Activated naive CD4-positive, alpha-beta T cell treated with anti-CD3 and anti-CD28 coated beads, Interleukin-2, amount 10 ng/mL, durations not matched to agents 7 days and 5 days (primary cell): ENCODE measurements at places on chromosomes 1 and 21.

DNA sequence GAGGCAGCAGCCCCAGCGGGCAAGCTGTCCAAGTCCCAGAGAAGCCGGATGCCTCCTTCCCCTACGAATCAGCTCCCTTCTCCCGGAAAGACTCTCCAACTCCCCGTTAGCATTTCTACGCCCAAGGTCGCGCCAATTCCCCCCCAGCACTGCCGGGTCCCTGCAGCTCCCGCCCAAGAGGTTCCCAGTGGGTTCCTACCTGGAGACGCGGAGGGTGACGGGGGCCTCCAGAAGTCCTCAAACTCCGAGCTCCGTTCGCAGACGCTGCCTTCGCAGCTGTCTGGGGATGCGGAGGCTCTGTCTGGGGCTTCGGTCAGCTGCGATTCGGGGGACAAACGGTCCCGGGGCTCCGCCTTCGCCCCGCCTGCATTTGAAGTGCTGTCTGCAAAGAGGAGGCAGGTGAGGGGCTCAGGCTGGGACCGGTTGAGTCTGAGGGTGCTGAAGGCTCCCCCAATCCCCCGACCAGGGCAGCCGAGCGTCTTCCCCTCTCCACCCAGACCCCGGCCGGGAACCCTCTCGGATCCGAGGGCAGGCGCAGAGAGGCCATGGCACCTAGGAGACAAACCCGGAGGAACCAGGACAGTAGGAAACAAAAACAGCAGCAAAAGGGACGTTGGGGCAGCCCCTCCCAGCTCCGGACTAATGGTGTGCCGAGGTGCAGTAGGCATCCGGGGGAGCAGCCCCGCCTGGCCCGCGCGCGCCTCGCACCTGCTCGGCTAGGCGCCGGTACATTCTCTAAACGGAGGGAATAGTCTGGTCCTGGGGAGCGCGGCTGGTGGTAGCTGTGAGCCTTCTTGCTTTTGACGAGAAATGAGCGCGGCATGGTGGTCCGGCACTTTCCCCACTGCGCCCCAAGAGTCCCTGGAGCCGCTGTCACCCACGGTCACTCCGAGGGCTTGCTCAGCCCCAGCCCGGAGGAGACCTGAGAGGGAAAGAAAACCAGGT, 3.8 kb downstream of the GFI1 start:
- H3K27me3 ChIP-seq, result peaks cover 5% of the 10 kb centered on the region
- DNase-seq, result peak; percentile 64
- peak overlapping the region; percentile 94 for H3K27ac ChIP-seq
- peaks cover 49% of the 10 kb centered on the region for H3K4me1 ChIP-seq

GRCh38 chr1:74480068-74480467, 32.3 kb downstream of the LRRC53 start:
- no peak for DNase-seq
- no peaks in the 10 kb centered on the region for H3K4me1 ChIP-seq
- H3K27me3 ChIP-seq, result no peaks in the 10 kb centered on the region
- no peaks in the 10 kb centered on the region for H3K36me3 ChIP-seq

- no peak overlapping the region for H3K27ac ChIP-seq
- H3K27me3 ChIP-seq, result peaks cover 13% of the 10 kb centered on the region
- no peaks in the 10 kb centered on the region for H3K4me1 ChIP-seq
- DNase-seq, result no peak
- no peak overlapping the region for H3K4me3 ChIP-seq
- H3K36me3 ChIP-seq, result no peaks in the 10 kb centered on the region
These were observed 11.7 kb upstream of the METTL13 start for GRCh38 chr1:171769754-171770153.

DNA sequence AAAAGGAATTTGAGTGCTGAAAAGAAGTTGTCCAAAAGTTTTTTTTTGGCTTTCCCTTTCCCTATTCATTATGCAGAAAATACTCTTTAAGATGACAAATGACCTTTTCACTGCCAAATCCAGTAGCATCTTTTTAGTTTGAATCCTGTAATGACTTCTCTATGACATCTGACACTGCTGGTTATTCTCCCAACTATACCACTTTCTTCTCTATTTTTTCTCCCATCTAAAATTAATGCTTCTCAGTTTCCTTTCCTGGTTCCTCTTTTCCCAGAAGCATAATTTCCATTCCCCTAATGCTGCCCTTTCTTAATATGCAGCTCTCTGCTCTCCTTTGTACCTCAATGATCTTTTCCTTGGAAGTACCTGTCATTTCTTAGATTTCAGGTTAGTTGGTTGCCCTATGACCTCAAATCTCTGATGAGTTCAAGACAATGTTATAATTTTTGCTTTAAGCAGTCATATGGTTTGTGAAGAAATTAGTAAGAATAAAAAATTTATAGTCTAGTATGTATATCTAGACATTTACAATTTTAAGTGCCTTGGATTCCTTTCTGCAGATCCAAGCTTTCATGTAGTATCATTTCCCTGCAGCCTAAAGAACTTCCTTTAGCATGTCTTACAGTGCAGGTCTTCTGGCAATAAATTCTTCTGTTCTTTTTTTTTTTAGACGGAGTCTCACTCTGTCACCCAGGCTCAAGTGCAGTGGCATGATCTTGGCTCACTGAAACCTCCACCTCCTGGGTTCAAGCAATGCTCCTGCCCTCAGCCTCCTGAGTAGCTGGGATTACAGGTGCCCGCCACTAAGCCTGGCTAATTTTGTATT, 150.8 kb downstream of the CDC42BPA start:
- no peak overlapping the region for H3K27ac ChIP-seq
- no peaks in the 10 kb centered on the region for H3K4me1 ChIP-seq
- DNase-seq, result no peak
- no peaks in the 10 kb centered on the region for H3K27me3 ChIP-seq
- H3K36me3 ChIP-seq, result no peaks in the 10 kb centered on the region

GRCh38 chr1:91314643-91315042, 90.0 kb downstream of the HFM1 start:
- no peak overlapping the region for H3K4me3 ChIP-seq
- no peaks in the 10 kb centered on the region for H3K36me3 ChIP-seq
- H3K27me3 ChIP-seq, result peaks cover 12% of the 10 kb centered on the region
- no peak overlapping the region for H3K27ac ChIP-seq
- H3K4me1 ChIP-seq, result no peaks in the 10 kb centered on the region

GRCh38 chr21:42028766-42029425, 18.7 kb upstream of the ZBTB21 start:
- no peak for DNase-seq
- no peaks in the 10 kb centered on the region for H3K36me3 ChIP-seq
- peaks cover 47% of the 10 kb centered on the region for H3K27me3 ChIP-seq
- no peaks in the 10 kb centered on the region for H3K4me1 ChIP-seq
- no peak overlapping the region for H3K27ac ChIP-seq

- H3K4me3 ChIP-seq, result no peak overlapping the region
- peaks cover 21% of the 10 kb centered on the region for H3K4me1 ChIP-seq
- peaks cover 28% of the 10 kb centered on the region for H3K36me3 ChIP-seq
- no peak overlapping the region for H3K27ac ChIP-seq
These were observed 19.9 kb downstream of the RPL5 start for GRCh38 chr1:92851729-92852128.

DNA sequence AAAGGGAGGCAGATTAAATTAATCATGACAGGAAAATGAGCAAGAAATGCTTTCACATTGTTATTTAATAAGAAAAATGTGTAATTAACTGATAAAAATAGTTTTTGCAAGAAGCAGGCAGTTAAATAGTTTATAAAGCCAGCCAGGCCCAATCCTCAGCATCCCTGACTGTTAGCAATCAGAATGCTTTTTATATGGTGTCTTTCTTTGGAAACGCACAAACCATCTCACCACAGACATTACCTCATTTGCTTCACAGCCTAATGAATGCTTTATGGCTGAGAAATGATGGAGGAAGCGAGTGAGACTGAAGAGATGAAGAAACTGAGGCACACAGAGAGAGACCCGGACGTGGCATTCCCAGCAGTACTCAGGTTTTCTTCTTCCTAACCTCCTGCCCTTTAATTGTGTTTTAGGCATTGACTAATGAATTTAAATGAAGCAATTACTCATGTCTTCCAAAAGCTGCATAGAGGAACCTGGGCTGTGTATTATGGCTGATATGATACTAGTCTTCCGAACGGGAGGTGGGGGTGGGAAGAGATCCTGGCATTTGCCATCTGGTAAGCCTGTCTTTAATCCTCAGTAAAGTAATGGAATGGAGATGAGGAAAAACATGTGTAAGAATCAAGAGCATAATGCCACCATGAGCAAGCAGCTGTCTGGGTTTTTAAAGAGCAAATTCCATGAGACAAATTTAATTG, 116.1 kb upstream of the LMO4 start:
- H3K36me3 ChIP-seq, result no peaks in the 10 kb centered on the region
- no peak overlapping the region for H3K4me3 ChIP-seq
- no peaks in the 10 kb centered on the region for H3K4me1 ChIP-seq

GRCh38 chr21:25314247-25314646, 293.0 kb downstream of the MRPL39 start:
- H3K4me1 ChIP-seq, result no peaks in the 10 kb centered on the region
- no peak overlapping the region for H3K27ac ChIP-seq
- no peaks in the 10 kb centered on the region for H3K36me3 ChIP-seq
- H3K27me3 ChIP-seq, result no peaks in the 10 kb centered on the region
- H3K4me3 ChIP-seq, result no peak overlapping the region
